ENCODE measurements at places on chromosomes 1 and 21. TPM values are rescaled to one million over a fixed set of nuclear protein-coding genes. Genes with fewer than 3 reads are reported as not detected.

Gene KCNQ4
- 0.81 TPM for total RNA-seq

Gene SAMD11
- total RNA-seq, result 2.2 TPM

Gene AJAP1
- total RNA-seq, result not detected

Gene EFNA1
- total RNA-seq, result 35.7 TPM

Gene MSH4
- 0.50 TPM for total RNA-seq

Gene SPRR3
- total RNA-seq, result 0.57 TPM

Gene SPATC1L
- 32.7 TPM for total RNA-seq

Gene WNT3A
- 0.53 TPM for total RNA-seq

Gene CRB1
- 0.18 TPM for total RNA-seq

Gene CSRP1
- 56.8 TPM for total RNA-seq

Gene NBPF6
- 0.94 TPM for total RNA-seq

Gene FCRL5
- not detected for total RNA-seq

- DNase-seq, result no peak
- H3K4me1 ChIP-seq, result no peaks in the 10 kb centered on the region
- no peaks in the 10 kb centered on the region for H3K36me3 ChIP-seq
These were observed 46.9 kb upstream of the ADARB1 start for GRCh38 chr21:45027241-45028196.

- H3K4me1 ChIP-seq, result 0 out of 2 replicates have a peak, but pooled peaks cover 1% of the 10 kb centered on the region
- H3K4me3 ChIP-seq, result no peak overlapping the region
- peaks cover 32% of the 10 kb centered on the region for H3K36me3 ChIP-seq
These were observed 10.9 kb downstream of the PBX1 start for GRCh38 chr1:164569866-164570265.

GRCh38 chr1:12383001-12383400 is 153.2 kb downstream of the VPS13D start:
- no peak overlapping the region for H3K4me3 ChIP-seq
- H3K4me1 ChIP-seq, result peaks cover 51% of the 10 kb centered on the region
- DNase-seq, result no peak
- no peak overlapping the region for H3K27ac ChIP-seq
- H3K36me3 ChIP-seq, result peaks cover 30% of the 10 kb centered on the region

DNA sequence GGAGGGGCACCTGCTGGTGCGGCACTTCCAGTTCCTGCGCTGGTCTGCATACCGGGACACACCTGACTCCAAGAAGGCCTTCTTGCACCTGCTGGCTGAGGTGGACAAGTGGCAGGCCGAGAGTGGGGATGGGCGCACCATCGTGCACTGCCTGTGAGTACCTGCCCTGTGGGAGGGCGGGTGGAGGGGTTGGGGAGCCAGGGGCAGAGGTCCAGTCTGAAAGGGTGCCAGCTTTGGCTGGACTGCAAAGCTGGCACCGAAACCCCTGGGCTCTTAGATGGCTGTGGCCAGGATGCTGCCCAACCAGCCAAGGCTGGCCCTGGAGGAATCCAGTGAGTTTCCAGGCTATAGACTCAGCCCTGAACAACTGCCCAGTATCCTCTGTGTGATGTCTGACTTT is 87.3 kb downstream of the PTPRU start:
- no peaks in the 10 kb centered on the region for H3K4me1 ChIP-seq
- no peak for DNase-seq

GRCh38 chr1:66275601-66276023 is 258.3 kb upstream of the SGIP1 start:
- H3K36me3 ChIP-seq, result no peaks in the 10 kb centered on the region
- no peaks in the 10 kb centered on the region for H3K4me1 ChIP-seq
- no peaks in the 10 kb centered on the region for H3K27me3 ChIP-seq
- no peak for DNase-seq

GRCh38 chr1:84571150-84571535 is 3.1 kb downstream of the CTBS start:
- H3K27me3 ChIP-seq, result no peaks in the 10 kb centered on the region
- peaks cover 11% of the 10 kb centered on the region for H3K36me3 ChIP-seq
- H3K27ac ChIP-seq, result no peak overlapping the region

- DNase-seq, result peak; percentile 68
- peak overlapping the region; percentile 54 for H3K27ac ChIP-seq
- peaks cover 4% of the 10 kb centered on the region for H3K36me3 ChIP-seq
These were observed 5.0 kb downstream of the SPATA46 start for GRCh38 chr1:162371611-162372010.

DNA sequence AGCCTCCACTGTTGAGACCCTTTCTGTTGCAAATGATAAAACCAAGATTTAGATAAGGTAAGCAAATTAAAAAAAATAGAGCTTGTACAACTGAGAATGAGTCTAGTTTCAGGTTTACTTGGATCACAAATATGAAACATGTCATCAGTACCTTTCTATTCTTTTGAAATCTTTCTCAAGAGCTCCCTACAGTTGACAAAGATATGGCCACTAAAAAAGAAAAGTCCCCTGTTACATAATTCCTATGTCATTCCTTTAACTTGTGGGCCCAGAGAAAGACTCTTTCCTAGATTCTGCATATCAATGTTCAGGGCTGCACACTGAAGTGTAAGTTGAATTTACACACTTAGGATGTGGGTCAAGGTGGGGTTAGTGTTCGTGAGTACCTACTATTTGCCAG is 168.1 kb downstream of the PLA2G4A start:
- H3K4me3 ChIP-seq, result no peak overlapping the region
- DNase-seq, result no peak
- no peak overlapping the region for H3K27ac ChIP-seq

DNA sequence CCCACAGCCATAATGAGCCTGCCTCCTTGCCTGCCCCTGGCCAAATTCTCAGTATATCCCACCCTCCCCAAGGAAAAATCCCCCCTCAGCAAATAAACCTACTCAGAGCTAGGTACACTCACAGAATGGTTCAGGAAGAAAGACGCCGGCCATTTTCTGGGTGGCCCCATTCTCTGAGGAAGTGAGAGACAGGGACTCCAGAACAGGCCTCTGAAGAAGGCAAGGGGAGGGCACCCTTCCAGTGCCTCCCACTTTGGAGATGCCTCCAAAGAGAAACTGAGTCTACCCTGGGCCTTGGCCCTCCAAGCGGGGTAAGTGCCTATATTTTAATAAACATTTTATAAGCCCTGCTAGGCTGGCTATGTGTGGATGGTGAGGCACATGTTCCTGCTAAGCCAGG is 2.3 kb downstream of the PACC1 start:
- H3K4me1 ChIP-seq, result peaks cover 9% of the 10 kb centered on the region
- DNase-seq, result no peak
- no peak overlapping the region for H3K4me3 ChIP-seq

GRCh38 chr1:242447689-242448088 is 76.8 kb downstream of the PLD5 start:
- H3K27ac ChIP-seq, result no peak overlapping the region
- DNase-seq, result no peak
- no peaks in the 10 kb centered on the region for H3K4me1 ChIP-seq
- H3K36me3 ChIP-seq, result no peaks in the 10 kb centered on the region

DNA sequence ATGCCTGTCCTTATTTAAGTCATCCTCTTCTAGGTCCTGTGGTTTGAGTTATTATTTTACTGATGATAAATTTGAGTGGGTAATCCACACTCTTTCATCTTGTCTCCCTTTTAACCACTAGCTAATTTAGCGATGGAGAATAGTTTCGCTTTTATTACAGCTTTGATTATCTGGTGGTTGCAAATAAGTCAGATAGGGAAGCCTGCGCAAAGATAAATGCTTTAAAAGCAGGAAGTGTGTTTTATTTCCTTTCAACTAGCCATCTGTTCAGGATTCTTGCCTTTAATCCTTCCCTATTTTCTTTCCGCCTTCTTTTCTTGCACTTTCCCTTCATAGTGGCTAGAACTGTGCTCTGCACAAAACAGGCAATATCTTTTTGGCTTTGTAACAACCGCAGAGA is 129.0 kb downstream of the TGFB2 start:
- H3K36me3 ChIP-seq, result no peaks in the 10 kb centered on the region
- H3K27ac ChIP-seq, result no peak overlapping the region
- H3K4me1 ChIP-seq, result peaks cover 13% of the 10 kb centered on the region

GRCh38 chr1:35500439-35500838 is 56.8 kb downstream of the KIAA0319L start:
- no peak overlapping the region for H3K4me3 ChIP-seq
- H3K4me1 ChIP-seq, result peaks cover 10% of the 10 kb centered on the region
- no peak for DNase-seq
- H3K27ac ChIP-seq, result no peak overlapping the region
- H3K27me3 ChIP-seq, result no peaks in the 10 kb centered on the region

- no peak for DNase-seq
- H3K4me3 ChIP-seq, result no peak overlapping the region
- H3K36me3 ChIP-seq, result no peaks in the 10 kb centered on the region
- H3K4me1 ChIP-seq, result peaks cover 8% of the 10 kb centered on the region
- H3K27me3 ChIP-seq, result no peaks in the 10 kb centered on the region
These were observed 19.0 kb upstream of the DUSP10 start for GRCh38 chr1:221760911-221761310.

DNA sequence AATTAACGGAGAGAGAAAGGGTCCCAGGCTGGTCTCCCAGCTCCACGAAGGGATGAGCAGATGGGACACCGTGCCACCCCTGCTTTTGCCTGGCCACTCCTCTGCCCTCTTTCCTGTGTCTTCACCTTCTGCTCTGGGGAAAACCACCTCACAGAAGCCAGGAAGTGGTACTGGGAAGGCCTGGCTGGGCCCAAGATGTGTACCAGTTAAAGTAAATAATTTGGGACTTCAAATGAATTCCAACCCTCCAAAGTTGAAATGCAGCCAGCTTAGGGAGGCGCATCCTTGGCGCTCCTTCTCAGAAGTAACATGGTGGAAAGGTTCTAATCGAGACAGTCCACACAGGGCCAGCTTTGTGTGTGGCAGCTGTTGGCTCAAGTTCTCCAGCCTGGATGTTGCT is 45.7 kb downstream of the MAP3K21 start:
- H3K4me1 ChIP-seq, result peaks cover 7% of the 10 kb centered on the region
- H3K27ac ChIP-seq, result no peak overlapping the region
- H3K27me3 ChIP-seq, result no peaks in the 10 kb centered on the region
- DNase-seq, result no peak

DNA sequence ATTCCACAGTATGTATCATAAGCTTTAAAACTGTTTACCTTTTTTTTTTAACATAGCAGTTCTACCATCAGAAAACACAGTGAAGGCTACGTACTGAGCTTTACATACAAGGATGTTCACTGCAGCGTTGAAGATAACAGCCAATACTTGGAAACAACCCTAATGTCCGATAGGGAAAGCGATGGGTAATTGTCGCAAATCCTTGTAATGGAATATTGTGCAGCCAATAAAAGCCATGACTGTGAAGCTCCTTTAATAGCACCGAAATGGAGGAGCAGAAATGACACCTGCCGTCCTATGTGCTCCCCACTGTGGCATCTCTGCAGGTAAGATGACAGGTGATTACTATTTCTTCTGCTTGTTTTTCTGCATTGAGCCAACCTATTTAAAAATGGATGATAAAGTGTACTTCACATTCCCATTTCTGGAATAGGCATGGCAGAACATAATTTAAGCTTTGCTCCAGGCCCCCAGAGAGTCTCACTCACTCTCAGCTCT is 523.8 kb downstream of the PTPRU start:
- H3K27ac ChIP-seq, result no peak overlapping the region
- no peaks in the 10 kb centered on the region for H3K27me3 ChIP-seq
- H3K4me1 ChIP-seq, result no peaks in the 10 kb centered on the region
- no peak overlapping the region for H3K4me3 ChIP-seq
- no peak for DNase-seq

- H3K4me1 ChIP-seq, result no peaks in the 10 kb centered on the region
- H3K4me3 ChIP-seq, result no peak overlapping the region
- H3K36me3 ChIP-seq, result no peaks in the 10 kb centered on the region
- H3K27ac ChIP-seq, result no peak overlapping the region
- H3K27me3 ChIP-seq, result peaks cover 89% of the 10 kb centered on the region
These were observed 37.5 kb upstream of the KCNA10 start for GRCh38 chr1:110556471-110556807.

GRCh38 chr1:229191066-229191674 is 79.7 kb upstream of the RAB4A start:
- peaks cover 6% of the 10 kb centered on the region for H3K4me1 ChIP-seq
- H3K27ac ChIP-seq, result no peak overlapping the region
- H3K4me3 ChIP-seq, result no peak overlapping the region
- no peak for DNase-seq

GRCh38 chr1:61579802-61580201 is 145.1 kb downstream of the TM2D1 start:
- DNase-seq, result no peak
- no peak overlapping the region for H3K27ac ChIP-seq
- no peaks in the 10 kb centered on the region for H3K27me3 ChIP-seq
- H3K36me3 ChIP-seq, result no peaks in the 10 kb centered on the region

- H3K4me3 ChIP-seq, result no peak overlapping the region
- peaks cover 12% of the 10 kb centered on the region for H3K4me1 ChIP-seq
- no peaks in the 10 kb centered on the region for H3K27me3 ChIP-seq
These were observed 187.4 kb downstream of the KCNK2 start for GRCh38 chr1:215269955-215270354.

- H3K27me3 ChIP-seq, result no peaks in the 10 kb centered on the region
- H3K27ac ChIP-seq, result no peak overlapping the region
- no peaks in the 10 kb centered on the region for H3K4me1 ChIP-seq
- H3K36me3 ChIP-seq, result no peaks in the 10 kb centered on the region
These were observed 482 bp downstream of the GRIK1 start for GRCh38 chr21:29939104-29939923.

- no peaks in the 10 kb centered on the region for H3K4me1 ChIP-seq
- no peaks in the 10 kb centered on the region for H3K27me3 ChIP-seq
- no peaks in the 10 kb centered on the region for H3K36me3 ChIP-seq
- no peak for DNase-seq
- no peak overlapping the region for H3K27ac ChIP-seq
These were observed 34.1 kb upstream of the BTG2 start for GRCh38 chr1:203271018-203271743.

- peaks cover 33% of the 10 kb centered on the region for H3K4me1 ChIP-seq
- peak overlapping the region; percentile 84 for H3K27ac ChIP-seq
- DNase-seq, result no peak
- H3K27me3 ChIP-seq, result no peaks in the 10 kb centered on the region
- no peaks in the 10 kb centered on the region for H3K36me3 ChIP-seq
These were observed 41.6 kb upstream of the VWA5B1 start for GRCh38 chr1:20248971-20249612.

GRCh38 chr1:71857862-71858261 is 424.5 kb downstream of the NEGR1 start:
- no peak overlapping the region for H3K27ac ChIP-seq
- no peak for DNase-seq
- no peaks in the 10 kb centered on the region for H3K4me1 ChIP-seq
- no peaks in the 10 kb centered on the region for H3K36me3 ChIP-seq
- H3K4me3 ChIP-seq, result no peak overlapping the region

GRCh38 chr1:8421721-8422120 is 103.8 kb downstream of the SLC45A1 start:
- no peak overlapping the region for H3K27ac ChIP-seq
- peaks cover 10% of the 10 kb centered on the region for H3K36me3 ChIP-seq
- H3K4me3 ChIP-seq, result peak overlapping the region; percentile 70

GRCh38 chr21:38054334-38054733 is 138.1 kb upstream of the KCNJ6 start:
- no peak overlapping the region for H3K27ac ChIP-seq
- H3K27me3 ChIP-seq, result no peaks in the 10 kb centered on the region
- no peak for DNase-seq
- no peaks in the 10 kb centered on the region for H3K4me1 ChIP-seq

DNA sequence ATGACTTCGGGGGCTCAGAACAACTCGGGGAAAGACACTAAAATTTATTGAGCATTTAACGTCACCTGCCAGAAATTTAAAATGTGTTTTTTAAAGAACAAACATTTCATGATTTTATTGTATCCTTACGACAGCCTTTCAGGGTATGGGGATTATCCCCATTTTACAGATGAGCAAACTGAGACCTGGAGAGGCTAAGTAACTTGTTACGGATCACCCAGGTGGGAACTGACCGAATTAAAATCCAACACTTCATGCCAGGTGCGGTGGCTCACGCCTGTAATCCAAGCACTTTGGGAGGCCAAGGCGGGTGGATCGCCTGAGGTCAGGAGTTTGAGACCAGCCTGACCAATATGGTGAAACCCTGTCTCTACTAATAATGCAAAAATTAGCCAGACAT is 50.9 kb downstream of the DISC1 start:
- no peaks in the 10 kb centered on the region for H3K27me3 ChIP-seq
- no peak for DNase-seq
- no peak overlapping the region for H3K27ac ChIP-seq
- no peaks in the 10 kb centered on the region for H3K36me3 ChIP-seq
- H3K4me1 ChIP-seq, result no peaks in the 10 kb centered on the region

Data from PC-9 (cell line).